Body of pancreas (tissue), 4 donors: ENCODE measurements at places on chromosomes 1 and 21. TPM values are rescaled to one million over a fixed set of nuclear protein-coding genes. Genes with fewer than 3 reads are reported as not detected.

Gene PYCR2
- 34.2 TPM for total RNA-seq

Gene HCRTR1
- not detected for total RNA-seq

Gene SMG7
- 22.4 TPM for total RNA-seq

Gene C1orf185
- total RNA-seq, result not detected

DNA sequence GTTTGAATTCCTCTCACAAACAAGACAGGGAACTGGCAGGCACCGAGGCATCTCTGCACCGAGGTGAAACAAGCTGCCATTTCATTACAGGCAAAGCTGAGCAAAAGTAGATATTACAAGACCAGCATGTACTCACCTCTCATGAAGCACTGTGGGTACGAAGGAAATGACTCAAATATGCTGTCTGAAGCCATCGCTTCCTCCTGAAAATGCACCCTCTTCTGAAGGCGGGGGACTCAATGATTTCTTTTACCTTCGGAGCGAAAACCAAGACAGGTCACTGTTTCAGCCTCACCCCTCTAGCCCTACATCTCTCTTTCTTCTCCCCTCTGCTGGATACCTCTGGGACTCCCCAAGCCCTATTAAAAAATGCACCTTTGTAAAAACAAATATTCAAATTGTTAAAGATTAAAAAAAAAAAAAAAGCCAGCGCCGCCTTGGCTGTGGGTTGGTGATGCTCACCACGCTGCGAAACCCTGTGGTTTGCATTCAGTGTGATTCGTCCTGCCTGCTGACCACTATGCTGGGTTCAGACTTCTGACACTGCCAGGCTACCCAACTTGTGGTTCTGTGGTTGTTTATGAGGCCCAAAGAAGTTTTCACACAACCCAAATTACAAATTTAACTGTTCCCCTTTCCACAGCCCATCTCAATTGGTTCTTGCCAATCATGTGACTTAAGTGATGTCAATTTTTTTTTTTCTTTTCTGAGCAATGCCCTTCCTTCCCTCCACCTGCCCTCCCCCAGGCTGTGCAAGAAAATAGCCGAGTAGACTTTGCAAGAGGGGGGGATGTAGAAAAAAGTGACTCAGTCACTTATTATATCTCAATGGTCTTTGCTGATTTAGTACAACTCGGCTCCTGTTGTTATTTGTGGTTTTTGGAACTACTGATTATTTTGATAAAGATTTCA, at the start of gene RUNX1:
RUNX1 (minus strand) TSS at position 597 of the 912 bp plus-strand sequence.
- DNase-seq, result peak; percentile 21

DNA sequence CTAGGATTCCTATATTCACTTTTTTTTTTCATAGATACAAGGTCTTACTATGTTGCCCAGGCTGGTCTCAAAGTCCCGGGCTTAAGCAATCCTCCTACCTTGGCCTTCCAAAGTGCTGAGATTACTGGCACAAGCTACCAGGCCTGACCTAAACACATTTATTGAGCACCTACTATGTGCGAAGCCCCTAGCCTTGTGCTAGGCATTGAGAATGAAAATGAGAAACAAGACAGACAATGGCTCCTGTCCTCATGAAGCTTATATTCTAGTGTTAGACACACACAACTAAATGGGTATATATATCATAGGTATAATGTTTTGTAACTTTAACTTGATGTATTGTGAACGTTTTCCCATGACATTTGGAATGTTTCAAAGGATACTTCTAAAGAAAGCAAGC, 11.5 kb downstream of the TMEM50A start:
- no peak for DNase-seq
